H9 (cell line): ENCODE measurements at places on chromosomes 16 and 17.
A peak's percentile ranks its signal among the peaks of the same experiment; 100 is the strongest.

- DNase-seq: peak; percentile 16
Measured at GRCh38 chr17:7897773-7898172, 9.2 kb downstream of the CHD3 start.

GRCh38 chr17:73365906-73366623 is 54.3 kb upstream of the CDC42EP4 start:
- no peak for DNase-seq

- no peak for DNase-seq
Measured at GRCh38 chr17:17691468-17692263, 10.4 kb downstream of the RAI1 start.

DNA sequence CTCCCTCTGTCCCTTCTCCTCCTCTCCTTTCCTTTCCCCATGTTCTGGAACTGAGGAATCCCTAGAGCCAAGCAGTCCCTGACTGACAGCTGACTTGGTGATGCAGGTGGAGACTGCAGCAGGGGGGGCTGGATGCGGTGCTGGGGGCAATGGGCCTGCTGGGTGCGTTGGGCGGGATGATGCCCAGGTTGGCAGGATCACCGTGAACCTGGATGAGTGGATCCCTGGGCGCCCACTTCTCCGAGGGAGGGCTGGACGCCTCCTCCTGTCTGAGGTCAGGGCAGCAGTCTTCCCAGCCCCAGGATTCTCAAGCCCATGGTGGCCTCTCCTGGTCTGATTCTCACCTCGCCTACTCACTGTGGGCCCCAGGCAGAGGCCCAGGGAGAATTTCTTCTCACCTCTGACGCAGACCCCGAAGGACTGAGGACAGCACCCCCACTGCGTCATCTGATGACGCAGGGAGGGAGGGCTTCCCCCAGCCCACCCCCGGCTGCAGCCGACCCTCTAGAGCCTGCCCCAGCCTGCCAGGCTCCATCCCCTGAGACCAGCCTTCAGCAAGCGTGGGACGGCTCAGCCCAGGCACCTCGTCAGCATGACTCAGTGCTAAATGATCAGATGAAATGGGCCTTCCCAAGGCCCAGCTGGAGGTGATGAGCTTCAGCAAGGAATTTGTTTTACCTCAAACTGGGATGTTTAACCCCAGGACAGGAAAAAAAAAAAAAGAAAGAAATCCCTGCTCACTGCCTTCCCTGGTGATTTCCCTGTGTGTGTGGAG is 188.0 kb upstream of the TNRC6C start:
- no peak for DNase-seq

DNA sequence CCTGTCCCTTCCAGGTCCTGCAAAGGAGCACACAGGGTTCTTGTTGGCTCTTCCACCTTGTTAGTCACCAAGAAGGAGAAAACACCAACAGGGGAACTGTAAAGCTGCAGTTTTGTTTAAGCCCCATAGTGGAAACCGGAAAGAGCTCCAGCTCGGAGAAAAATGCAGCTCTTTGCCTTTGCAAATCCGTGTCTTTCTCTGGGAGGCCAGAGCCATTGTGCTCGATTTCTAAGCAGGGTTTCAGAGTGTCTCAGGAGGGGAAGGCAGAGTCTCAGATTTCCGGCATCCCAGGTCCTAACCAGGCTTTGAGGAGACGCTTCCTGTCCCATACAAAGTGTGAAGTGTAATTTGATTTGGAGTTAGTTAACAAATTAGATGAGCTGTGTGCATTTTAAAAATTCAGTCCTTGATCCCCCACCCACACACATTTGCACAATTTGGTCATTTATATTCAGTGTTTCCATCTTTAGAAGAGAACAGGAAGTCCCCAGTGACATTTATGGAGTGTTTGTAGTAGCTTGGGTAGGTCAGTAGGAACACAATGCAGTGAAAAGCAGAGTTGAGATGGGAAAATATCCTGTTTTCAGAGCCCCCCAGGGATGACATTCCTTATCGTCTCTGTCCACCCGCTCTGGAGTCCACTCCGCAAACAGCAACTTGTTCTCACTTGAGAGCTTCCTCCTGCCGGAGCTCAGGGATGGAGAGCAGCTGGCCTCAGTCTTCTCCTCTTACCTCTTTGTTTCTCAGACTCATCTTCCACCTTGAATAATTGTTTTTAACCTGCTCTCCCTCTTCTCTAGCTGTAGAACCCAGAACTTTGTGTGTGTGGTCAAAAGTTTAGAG is 331.9 kb downstream of the SEC14L1 start:
- DNase-seq: peak; percentile 83

DNA sequence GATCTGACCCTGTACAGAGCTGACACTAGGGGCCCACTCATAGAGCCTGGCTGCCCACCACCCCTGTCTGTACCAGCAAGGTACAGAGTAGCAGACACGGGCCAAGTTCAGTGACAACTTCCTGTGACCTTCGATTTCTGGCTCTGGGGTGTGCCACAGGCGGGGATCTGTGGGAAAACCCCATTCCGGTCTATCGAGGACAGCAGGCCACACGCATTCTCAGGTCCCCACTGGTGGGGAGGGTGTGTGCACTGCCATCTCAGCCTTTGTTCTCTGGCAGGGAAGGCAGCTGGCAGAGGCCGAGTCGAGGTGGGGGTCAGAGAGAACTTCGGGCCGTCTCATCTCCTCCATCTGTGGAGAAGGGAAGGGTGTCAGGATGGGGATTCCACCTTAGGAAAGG is 10.0 kb downstream of the NLE1 start:
- DNase-seq: no peak

DNA sequence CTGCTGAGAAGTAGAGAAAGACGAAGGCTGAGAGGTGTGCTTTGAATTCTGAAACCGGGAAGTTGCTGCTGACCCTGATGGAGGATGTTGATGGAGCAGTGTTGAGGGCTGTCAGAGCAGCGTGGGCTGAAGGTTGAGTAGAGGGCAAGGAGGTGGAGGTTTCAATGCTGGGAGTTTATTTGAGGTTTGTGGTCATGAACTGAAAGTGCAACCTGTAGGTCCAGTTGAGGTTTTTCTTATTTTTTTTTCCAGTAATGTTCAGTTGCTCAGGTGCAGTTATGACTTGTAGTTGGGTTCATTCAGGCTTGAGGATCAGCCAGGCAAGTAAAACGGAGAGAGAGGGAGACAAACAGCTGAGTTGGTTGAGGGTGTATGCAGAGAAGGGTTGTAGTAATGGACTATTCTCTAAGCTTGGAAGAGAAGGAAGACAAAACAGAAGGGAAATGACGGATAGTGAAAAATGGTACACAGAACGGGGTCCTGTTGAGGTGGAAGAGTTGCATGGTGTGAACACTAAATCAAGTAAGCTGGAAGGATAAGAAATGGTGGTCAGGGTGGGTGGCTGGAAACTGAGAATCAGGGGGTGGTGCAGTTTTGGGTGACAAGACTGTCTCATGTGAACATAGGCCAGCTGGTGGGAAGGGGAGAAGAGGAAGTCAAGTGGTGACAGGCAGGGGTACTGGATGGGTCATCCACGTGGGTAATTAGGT is 8.7 kb upstream of the UBE2G1 start:
- no peak for DNase-seq

DNA sequence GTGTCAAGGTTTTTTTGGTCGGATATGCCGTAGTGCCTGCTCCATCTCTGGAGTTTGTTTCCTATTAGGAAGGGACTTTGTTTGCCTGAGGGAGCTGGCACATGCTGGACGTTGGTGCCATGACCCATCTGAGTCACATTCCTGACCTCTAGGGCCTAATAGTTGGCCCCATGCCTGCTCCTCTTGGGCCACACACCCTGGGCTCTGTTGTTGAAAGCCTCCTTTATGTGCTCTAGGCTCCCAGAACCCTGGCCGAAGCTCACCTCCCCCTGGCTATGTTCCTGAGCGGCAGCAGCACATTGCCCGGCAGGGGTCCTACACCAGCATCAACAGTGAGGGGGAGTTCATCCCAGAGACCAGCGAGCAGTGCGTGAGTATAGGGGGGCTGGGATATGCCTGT is 18.4 kb downstream of the LIMD2 start:
- DNase-seq: no peak

DNA sequence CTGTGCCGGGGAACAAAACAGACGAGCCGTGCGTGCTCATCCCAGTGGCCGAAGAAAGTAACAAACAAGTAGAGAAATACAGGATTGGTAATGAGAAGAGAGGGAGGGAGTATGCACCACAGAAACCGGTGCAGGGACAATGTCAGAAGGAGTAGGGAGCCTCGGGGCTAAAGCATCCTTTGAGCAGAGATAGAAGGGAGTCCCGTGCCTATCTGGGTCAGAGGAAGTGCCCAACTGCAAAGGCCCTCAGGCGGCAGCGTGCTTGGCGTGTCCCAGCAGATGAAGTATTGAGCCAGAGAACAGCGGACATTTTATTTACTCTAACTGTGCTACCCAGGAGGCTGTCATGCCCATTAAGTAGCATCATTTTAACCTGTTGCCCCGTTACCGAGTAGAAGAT is 114.9 kb upstream of the CACNG5 start:
- DNase-seq: peak; percentile 30

DNA sequence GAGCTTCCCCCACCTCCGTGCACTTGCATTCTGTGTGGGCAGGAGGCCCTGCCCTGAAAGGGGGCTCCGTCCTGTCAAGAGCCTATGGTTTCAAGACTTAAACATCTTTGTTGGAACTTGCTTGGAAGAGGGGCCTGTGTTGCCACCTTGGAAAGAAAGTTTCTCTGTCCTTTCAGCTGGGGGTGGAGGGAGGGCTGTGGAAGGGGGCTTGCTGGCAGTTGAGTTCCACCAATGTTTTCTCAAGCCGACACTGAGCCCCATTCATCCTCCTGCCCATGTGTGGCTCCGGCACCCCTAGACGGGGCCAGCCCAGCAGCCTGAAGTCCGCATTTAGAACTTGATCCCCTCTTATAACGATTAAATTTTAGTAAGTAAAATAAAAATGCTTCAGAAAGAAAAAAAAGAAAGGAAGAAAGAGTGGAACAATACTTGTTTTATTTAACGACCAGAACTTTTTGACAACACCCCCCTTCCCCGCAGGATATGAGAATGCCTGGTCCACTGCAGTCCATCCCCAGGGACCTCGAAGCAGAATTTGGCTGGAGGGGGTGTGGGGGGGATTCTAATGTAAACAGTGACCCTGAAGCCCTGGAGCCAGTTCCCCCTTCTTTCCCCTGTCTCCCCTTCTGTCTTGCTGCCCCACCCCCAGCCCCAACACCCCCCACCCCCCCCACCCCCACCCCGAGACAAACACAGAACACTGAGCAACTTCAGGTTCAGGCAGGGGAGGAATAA is 26.9 kb upstream of the CLEC18A start:
- no peak for DNase-seq

GRCh38 chr16:68825427-68825826 is 17.9 kb upstream of the TANGO6 start:
- DNase-seq: no peak

DNA sequence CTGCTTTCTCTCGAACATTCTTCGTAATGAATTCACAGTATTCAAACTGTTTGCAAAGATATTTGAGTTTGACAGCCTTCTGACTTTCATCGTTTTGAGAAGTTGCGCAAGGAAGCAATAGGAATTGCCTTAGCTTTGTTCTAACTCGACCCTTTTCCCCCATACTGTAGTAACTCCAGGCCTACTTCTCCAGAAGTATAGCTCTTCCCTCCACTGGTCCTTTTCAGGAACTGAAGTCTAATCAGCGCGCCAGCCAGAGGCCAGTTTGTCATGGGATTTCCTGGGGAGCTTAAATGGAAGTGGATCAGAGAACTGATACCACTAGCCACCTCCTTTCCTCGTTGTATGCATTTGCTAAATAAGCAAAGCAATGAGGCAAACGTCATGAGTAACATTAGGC is 27.9 kb downstream of the CDR2 start:
- DNase-seq: no peak

GRCh38 chr17:83129676-83130075 is 50.3 kb downstream of the METRNL start:
- DNase-seq: peak; percentile 23

GRCh38 chr16:65658349-65658748 is 536.5 kb upstream of the CDH11 start:
- DNase-seq: no peak

DNA sequence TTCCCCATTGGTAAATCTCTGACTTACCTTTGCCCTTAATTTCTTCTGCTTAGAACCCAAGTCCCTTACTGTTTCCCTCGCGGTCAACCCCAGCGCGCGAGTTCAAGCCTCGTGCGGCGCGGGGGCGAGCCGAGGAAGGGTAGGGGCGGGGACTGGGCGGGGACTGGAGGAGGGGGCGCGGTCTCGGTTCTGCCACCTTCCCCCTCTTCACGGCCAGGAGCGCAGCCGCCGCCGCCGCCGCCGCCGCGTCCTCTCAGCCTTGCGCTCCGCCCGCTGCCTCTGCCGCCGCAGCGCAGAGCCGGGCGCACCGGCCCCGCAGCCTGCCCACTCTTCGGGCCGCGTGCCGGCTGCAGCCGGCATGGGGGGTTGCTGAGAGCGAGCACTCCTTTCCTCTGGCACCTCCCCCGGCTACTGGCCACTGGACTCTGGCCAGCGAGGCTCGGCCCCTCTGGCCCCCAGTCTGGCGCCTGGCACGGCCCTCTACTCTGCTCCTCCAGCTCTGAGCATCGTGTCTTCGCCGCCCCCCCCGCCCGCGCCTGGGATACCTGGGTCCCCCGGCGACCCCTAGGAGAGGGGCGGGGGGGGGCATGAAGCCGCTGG is at the start of gene RAPGEFL1:
RAPGEFL1 (plus strand) TSS at position 196 of the 600 bp plus-strand sequence; CDS start at position 588, 392 bp downstream.
- DNase-seq: peak; percentile 91

DNA sequence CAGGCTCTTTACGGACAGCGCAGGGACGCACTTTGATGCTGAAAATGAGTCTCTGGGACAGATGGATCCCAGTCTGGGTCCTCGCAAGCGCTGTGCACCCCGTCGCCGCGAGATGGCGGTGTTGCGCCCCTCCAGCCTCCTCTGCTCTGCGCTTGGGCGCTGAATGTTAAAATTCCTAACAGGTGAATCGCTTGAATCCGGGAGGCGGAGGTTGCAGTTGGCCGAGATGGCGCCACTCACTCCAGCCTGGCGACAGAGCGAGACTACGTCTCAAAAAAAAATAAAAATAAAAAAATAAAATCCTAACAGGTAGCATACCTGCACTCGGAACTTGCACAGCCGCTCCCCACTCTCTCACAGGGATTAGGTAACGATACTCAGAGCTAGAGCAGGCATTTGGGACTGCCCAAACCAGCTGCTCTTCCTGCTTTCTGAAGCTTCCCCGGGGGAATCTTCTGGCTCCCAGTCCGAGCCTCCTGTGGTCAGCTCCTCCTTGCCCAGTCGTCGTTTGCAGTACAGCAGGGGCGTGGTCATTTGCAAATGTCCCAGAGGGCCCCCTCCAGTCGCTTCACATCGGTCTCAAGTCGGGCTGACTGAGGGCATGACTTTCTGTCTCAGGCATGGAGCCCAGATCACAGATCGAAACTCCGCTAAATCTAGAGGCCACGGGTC is 26.2 kb upstream of the OSGIN1 start:
- DNase-seq: peak; percentile 94

- DNase-seq: peak; percentile 63
Measured at GRCh38 chr17:32927724-32928585, at the start of gene TMEM98. TSS of gene TMEM98 (plus strand) at chr17:32928153. CDS start at chr17:32931529, 3,376 bp downstream.

- no peak for DNase-seq
Measured at GRCh38 chr17:13640551-13640950, 38.8 kb upstream of the HS3ST3A1 start.

GRCh38 chr17:42248351-42249179 is 27.6 kb downstream of the STAT5B start:
- DNase-seq: no peak

GRCh38 chr17:19713462-19713861 is 2.9 kb downstream of the SLC47A2 start:
- peak; percentile 71 for DNase-seq
